Heart right ventricle (tissue), 16 donors: ENCODE measurements at places on chromosomes 6 and 20. TPM values are rescaled to one million over a fixed set of nuclear protein-coding genes. Genes with fewer than 3 reads are reported as not detected.

Gene GSTA3
- not detected for total RNA-seq

Gene DBNDD2
- total RNA-seq, result 382 TPM

Gene MLIP
- 379 TPM for total RNA-seq

Gene POLR1H
- total RNA-seq, result 11.5 TPM

Gene TNF
- total RNA-seq, result 0.33 TPM

Gene COL9A3
- 0.55 TPM for total RNA-seq

Gene CPNE5
- 2.8 TPM for total RNA-seq

Gene TRIM10
- total RNA-seq, result not detected

Gene PTCHD4
- 0.57 TPM for total RNA-seq

Gene TP53TG5
- total RNA-seq, result 1.9 TPM

Gene MYB
- total RNA-seq, result not detected

- DNase-seq, result no peak
Observed at GRCh38 chr20:35279040-35279439, 1.1 kb upstream of the MMP24OS start.

DNA sequence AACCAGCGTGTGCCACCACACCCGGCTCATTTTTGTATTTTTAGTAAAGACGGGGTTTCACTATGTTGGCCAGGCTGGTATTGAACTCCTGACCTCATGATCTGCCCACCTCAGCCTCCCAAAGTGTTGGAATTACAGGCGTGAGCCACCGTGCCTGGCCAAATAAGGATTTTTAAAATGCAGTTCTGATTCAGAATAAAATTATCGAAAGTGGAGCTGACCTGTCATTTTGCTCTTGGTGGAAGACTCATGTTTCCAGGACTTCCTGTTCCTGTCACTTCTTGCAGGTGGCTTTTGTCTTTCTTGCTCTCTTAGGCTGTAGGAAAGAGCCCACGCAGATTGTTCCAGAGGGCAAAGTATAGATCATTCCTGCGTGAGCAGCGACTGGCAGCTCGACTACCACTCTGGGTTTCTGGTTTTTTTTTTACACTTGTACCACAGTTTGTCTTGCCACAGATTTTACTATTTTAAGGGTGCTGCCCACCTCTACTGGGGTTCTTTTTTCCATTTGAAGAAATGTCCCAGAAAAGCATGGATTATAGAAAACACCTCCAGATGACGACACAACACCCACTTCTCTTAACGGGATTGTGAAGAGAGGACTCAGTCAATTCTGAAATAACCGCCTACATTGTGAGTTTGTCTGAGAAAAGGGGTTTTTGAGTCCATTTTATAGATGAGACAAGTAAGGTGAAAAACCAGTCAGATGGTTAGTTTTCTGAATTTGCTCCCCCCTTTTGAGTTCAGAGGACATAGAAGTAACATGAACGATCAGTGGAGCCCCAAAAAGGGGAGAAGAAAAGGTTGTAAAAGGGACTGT is 7.5 kb downstream of the JARID2 start:
- DNase-seq, result no peak

- DNase-seq, result no peak
Observed at GRCh38 chr6:137405806-137406205, 88.4 kb downstream of the OLIG3 start.

GRCh38 chr6:12291839-12292604 is 1.9 kb downstream of the EDN1 start:
- DNase-seq, result no peak

GRCh38 chr6:119308991-119309657 is 40.4 kb downstream of the MAN1A1 start:
- DNase-seq, result no peak

DNA sequence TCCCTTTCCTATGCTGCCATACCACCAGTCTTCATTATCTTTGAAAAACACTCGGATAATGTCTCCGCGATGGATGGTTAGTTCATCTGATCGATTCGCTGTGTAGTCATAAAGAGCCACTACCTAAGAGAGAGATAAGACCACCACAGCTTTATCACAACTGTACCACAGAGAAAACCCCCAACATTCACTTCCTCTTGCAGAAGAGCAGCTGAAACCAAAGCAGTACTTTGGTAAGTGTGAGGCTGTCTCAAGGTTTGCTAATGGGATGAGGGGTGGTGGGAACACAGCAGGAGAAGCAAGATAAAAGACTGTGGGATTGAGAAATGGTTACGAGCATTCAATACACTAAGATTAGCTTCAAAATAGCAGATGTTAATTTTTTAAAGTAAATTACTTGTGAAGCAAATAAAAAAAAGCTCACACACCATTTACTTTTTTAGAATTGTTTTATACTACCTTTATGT is 142.1 kb downstream of the MYB start:
- no peak for DNase-seq

DNA sequence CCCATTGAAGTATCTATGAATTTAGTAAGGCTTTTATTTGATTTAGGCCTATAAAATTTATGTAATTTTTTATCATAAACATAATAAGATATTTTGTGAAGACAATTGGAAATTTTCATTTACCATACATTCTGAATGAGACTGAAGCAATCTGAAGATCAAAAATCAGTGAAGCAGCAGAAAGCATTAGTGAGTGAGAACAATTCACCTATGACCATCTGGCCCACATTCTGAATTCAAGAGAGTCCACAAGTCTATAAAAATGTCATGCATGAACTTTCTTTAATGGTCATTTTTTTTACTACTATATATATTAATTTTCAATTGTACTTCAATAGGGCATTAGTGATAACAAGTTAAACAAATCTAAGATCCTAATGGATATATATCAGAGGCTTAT is 1026.6 kb upstream of the MAP3K7 start:
- DNase-seq, result no peak

DNA sequence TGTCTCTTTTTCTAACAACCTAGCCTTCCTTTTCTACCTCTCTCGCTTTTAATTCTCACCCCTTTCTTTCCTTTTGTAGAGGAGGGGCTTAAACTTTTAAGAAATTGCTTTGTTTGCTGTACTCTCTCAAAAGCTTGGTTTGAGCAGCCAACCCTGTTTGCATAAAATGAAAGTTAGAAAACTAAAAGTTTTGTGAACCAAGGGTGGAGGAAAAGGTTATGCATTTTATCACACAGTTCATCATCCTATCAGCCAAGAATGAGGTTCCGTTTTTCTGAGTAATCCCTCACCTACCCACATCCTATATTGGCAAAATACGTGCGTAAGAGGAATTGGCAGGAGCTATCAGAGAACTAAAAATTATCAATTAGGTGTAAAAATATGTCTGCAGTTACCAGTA is 42.8 kb upstream of the LOC128125822 start:
- DNase-seq, result no peak

- no peak for DNase-seq
Observed at GRCh38 chr6:147648916-147649315, 140.4 kb downstream of the SAMD5 start.

DNA sequence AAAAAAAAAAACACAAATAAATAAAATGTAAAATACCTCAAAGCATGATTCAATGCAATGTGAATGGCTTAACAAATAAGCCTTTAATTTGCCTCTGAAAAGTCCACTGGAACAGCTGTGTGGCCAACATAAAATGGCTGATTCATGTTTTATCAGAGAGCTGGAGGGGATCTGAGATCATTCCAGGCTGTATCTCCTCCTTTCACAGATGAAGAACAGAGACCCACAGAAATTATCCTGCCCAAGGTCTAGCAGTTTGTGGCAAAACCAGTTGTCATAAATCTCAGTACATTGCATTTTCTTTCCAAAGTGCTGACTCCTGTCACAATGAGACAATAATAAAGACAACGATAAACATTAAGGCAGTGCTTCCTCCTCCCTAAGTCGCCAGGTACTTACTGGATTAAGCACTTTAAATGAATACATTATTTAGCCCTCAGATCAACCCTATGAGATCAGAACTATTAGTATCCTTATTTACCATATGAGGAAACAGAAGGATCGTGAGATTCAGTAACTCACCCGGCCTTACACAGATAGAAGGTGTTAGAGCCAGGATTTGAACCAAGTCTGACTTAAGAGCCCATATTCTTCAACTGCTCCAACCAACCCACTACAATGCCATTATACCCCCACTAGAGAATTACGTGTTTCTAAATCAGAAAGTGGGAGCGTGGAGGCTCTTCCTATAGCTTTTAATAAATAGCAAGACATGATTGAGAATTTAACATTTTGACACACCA is 118.3 kb downstream of the KIF13A start:
- no peak for DNase-seq

- DNase-seq, result no peak
Observed at GRCh38 chr6:139028215-139028657, 309 bp upstream of the ABRACL start.

- DNase-seq, result no peak
Observed at GRCh38 chr6:33453393-33454008, 875 bp upstream of the ZBTB9 start.

GRCh38 chr20:2759143-2759542 is 41.3 kb downstream of the CPXM1 start:
- DNase-seq, result no peak

DNA sequence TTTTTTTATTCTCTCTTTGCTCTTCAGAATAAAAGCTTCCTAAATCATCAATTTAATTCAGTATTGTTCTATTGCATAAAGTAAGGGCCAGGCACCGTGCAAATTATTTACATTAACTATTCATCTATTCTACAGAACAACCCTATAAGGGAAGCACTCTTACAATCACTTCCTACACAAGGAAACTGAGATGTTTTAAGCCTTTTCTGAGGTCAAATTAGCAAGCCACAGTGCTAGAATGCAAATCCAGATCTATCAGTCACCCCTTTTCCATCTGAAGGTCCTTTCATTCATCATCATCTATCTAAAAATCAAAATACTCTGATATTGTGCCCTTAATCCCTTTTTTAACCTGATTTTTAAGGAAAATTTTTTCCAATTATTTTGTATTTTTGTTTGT is 31.2 kb downstream of the FRK start:
- no peak for DNase-seq

DNA sequence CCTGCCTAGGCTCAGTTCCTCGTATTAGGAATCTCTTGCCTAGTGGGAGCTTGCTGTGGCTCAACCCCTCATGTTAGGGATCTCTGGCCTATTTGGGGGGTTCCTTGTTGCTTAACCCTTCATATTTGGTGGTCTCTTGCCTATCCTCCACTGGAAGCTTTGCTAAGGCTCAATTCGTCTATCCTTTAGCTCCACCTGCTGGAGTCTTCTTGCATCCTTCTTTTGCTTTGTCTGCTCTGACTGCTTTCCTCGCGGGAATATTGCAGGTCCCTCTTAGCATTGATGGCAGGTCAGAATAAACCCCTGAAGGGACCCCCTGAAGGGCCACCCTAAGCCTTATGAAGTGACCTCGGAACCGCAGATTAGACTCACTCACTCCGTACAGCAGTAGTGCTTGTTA is 203.0 kb upstream of the TBX18 start:
- no peak for DNase-seq
